Frontal cortex (tissue), 4 donors: ENCODE measurements at places on chromosomes 2 and 18.

DNA sequence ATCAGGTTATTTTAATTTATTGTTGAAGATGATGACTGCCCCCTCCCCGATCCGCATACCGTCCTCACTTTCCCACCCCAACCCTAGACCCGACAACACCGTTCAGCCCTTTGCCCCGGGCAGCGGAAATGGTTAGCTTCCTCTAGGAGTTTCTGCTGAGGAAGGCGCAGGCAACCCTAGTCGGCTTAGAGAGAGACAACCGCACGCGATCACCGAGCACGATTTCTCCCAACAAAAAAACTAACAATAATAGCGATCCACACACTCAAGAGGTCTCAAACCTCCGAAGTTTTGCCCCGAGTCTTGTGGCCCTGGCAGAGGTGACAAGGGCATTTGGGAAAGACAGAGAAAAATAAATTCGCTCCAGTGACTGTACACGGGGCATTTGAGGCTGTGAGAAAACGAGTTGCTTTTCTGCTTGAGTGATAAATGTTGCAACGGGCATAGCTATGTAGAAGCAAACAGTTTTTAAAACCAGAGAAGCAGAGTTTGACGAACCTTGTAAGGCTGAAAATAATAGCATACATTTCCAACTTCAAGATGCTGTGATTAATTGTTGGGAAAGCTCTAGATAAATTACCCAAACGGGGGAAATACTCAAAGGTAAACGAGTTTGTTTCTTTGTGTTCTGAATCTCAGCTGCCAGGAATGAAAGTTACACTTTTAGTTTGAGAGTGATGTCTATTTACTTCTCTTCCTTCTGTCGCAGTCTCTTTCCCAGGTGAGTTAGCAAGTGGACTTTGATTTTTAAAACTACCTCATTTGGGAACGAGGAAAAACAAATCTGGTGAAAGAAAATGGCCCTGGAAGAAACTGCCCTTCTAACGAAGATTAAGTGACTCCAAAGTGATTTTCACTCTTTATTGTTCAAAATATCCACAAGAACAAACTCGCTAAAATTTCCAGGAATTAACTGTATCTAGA, 11.0 kb upstream of the SIX3 start:
- peak; percentile 17 for DNase-seq

GRCh38 chr2:238093181-238094140, 6.7 kb upstream of the ESPNL start:
- no peak for DNase-seq

DNA sequence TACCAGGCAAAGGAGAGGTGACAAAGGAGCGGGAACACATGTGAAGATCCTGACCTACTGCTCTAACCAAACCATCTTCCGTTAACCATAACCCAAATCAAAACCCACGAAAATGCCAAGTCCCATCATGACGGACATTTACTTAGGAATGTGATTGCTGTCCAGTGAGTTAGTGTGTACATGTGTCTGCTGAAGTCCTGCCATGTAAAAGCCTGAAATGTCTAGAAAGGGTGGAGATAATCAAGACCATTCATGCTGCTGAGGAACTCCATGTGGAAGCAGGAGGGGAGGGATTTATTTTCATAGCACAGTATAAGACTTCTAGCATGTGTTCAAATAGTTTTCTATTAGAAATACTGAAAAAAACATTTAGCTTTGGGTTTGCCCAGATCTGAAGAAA, 137.0 kb upstream of the BOD1L2 start:
- no peak for DNase-seq

DNA sequence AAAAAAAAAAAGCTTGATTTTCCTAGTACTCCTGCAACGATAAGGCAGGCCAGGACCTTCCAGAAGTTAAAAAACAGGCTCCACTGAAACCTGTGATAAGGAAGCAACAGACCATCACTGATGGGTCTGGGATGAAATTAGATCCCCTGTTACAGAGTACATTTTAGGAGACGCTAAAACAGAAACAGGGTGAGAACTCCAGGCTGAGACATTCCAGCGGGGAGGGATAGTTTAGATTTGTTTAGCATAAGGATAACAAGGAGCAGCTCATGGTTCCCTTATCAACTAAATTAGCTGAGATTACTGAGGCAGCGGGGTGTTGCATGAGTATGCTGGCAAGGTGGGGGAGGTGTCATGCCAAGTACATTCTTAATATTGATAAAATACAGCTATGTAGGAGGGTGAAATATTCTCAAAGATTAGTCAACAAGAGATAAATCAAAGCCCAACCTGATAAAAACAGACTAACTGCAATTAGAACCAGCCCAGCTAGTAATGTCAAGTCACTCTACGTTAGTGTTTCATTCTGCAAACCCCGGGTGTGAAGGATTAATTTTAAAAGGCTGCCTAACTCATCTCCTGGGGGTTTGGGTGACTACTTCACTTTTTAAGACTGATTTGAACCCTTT, 75.0 kb upstream of the BZW1 start:
- no peak for DNase-seq

DNA sequence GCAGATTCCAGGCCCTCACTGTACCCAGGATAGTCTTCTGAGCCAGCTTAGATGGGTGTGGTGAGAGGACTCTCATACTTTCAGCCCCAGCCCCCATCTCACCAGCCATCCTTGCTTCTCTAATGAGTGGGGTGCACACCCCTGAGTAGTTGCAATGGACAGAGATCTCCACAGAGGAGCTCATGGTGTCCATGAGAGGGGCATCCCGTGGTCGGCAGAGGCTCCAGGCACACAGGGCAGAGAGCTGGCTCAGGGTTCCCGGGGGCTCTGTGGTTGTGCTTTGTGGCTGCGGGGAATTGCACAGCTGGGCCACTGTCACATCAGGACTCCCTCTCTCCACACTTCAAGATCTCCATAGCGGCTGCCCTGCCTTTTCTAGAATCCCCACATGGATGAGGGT, 226.0 kb upstream of the PXDN start:
- no peak for DNase-seq

DNA sequence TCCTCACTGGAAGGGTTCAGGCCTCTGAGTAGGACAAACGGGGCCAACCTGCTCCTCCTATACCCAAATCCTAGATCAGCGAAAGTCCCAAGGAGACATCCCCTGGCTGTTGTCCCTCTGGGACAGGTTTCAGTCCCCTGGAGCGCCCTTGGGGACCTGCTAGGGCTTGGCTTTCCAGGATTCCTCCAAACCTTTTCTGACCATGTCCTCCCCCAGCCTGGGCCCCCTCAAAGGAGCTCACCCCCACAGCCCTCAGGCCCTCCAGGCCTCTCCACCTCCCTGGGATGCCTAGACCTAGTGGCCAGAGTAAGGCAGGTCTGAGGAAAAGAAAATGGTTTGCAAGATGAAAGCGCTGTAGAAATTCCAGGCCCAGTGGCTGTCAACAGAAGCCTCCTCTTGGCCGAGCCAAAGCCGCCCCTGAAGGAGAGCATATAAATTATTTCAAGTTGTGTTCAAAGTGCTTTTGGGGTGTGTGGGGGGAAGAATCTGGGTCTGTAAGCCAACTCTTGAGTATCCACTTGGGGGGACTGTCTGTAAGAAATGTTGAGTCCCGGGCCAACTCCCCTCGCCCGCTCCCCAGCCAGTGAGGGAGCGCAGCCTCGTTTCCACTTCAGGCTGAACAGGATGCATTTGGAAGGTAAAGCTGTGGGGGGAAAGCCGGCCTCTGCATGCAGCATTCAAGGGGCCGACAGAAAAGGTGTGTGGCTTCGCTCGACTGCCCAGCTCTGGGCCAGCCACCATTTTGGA, 158.6 kb downstream of the DYSF start:
- DNase-seq, result no peak

- DNase-seq, result no peak
Observed at GRCh38 chr2:120294008-120294340, 41.3 kb downstream of the RALB start.

- no peak for DNase-seq
Observed at GRCh38 chr18:74378179-74378682, 62.6 kb downstream of the C18orf63 start.

DNA sequence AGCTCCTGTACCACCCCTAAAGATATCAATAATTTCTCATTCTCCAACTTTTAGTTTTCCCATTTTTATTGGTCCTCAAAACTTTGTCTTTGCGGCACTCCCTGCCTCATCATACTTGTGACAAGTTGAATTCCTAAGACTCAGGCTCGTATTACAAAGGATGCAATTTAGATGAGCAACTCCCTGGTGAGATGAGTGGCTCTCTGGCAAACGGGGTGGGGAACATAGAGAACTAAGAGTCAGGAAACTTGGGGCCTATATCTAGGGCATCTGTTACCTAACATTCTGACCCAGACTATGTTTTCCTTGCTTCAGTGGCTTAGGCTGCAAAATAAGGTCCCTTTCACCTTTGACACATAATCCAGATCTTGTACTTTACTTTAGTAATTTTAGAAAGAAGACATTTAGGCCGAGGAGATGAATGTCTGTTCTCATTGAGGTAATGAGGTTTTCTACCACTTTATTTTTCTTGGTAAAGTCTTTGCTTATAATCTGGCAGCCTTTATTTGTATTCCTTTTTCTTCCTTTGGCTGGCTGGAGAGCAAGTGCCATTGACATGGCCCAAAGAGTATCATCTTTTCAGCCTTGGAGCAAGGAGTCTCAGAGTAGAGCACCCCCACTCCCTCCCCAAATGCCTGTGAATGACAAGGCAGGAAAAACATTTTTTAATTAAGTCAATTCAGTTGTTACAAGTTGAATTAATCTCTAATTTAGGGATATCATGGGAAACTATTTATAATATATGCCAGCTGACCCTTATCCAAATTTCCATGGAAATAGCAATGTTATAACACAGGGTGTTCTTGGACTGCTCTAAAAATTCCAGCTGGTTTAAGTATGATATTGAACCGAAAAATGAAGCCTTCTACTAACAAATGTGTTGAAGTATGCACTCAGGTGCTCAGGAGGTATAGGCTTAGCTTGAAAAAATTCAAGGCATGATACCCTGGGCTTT, 15.2 kb downstream of the TSPYL6 start:
- DNase-seq, result no peak

DNA sequence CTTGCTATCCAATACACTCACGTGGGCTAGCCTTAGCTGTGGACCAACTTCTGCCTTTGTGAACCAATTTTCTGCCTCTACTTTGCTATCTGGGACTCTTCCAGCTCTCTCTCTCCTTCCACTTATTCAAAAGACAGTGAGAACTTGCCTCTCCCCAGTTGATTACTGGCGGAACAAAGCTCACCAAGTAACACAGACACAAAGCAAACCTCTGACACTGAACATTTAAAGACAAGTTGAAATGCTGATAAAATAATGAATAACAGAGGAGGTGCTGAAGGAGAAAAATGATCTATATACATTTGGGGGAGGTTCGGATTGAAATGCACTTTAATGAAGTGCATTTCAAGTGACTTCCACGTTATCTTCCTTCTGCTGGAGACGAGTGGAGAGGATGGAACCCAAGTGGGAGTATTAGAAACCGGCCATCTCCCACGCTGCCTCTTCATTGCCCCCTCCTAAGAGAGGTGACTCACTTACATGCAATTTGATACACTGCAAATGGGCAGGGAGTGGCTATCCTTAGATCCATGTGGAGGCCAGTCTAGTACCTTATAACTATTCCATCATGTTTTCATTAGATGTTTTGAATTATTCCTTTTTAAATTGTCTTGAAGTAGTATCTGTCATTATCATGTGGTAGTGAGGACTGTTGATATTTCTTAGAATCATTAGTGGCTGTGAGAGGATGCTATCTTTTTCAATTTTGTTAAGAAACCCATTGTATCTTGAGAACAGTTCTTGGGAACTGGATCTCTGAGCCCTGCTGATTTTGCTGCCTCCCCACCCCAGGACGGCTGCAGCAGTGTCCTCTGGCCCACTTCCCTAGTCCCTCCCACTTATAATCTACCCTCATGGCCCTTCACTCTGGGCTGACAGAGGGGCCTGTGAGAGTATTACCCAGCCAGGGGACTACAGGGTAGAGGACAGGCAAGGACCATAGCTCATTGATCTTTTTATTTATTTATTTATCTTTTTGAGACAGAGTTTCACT, 6.0 kb upstream of the GLI2 start:
- DNase-seq, result no peak

GRCh38 chr18:42245137-42245536, 290.1 kb downstream of the PIK3C3 start:
- no peak for DNase-seq

GRCh38 chr18:37712776-37713175, 147.2 kb upstream of the CELF4 start:
- DNase-seq, result no peak

- no peak for DNase-seq
Observed at GRCh38 chr2:238216651-238217184, 13.2 kb upstream of the ILKAP start.

DNA sequence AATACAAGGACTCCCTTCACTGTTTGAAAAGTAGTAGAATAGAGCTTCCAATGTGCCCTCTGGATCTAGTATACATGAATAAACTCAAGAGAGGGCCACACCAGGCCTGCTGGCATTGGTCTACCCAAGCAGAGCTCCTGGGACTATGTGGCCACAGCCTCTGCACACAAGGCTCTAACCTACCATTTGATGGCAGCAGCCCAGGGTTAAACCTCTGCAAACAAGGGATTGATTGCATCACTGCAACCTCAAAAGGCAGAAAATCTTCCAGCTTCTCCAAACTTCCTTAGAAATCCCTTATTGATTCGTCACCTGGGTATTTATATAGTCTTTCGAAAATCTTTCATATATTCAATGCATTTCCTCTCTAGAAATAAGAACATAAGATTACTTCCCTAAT, 147.6 kb upstream of the SETBP1 start:
- DNase-seq, result no peak

DNA sequence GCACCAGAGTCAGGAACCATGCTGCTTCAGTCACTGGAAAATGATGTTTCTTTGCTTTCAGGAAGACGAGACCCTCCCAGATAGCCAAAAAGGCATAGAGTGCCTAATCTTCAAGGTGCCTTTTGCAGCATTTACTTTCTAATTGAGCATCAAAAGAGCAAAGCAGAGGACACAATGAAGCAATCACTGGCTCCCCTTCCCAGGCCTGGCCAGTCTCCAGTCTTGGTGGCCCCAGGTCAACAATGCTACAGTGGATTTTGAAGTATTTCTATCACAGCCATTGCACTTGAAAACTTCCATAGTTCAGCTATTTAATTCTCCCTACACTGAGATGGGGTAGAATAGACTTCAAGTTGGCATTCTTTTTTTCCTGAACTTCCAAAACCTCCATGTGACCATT, 15.4 kb downstream of the ZBTB7C start:
- no peak for DNase-seq

DNA sequence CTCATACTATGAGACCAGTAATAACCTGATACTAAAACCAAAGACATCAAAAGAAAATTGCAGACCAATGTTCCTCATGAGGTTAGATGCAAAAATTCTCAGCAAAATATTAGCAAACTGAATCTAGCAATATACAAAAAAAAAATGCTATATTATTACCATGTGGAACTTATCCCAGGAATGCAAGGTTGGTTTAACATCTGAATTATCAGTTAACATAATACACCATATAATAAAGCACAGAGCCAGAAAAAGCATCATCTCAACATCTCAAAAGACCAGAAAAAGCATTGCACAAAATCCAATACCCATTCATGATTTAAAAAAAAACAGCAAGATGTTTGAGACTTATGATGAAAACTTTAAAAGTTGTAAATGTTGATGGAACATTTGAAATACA, 8.3 kb upstream of the ZCCHC2 start:
- DNase-seq, result no peak
